ENCODE measurements at places on chromosomes 12 and 14. TPM values are rescaled to one million over a fixed set of nuclear protein-coding genes. Genes with fewer than 3 reads are reported as not detected.

DNA sequence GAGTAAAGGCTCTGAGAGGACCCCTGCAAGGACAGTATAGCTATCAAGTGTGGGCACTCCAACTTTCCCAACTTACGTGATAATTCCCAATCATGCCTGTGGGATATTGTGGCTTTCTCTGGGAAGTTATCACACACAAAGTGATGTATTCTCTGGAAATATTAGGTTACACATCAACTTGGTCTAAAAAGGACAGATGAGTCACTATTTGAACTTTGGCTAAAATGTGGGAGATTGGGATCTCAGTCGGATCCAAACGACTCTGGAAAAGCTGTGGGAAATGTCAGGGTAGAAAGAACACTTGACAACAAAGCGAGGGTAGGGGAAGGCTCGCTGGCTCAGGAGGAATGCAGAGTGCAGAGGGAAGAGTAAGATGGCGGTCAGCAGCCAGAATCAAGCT lies 1048.9 kb downstream of the BCL11B start:
- DNase-seq = no peak
- no peak overlapping the region for H3K4me3 ChIP-seq
- no peaks in the 10 kb centered on the region for H3K27me3 ChIP-seq
- peaks cover 70% of the 10 kb centered on the region for H3K4me1 ChIP-seq

GRCh38 chr14:101820283-101820798 lies 58.8 kb downstream of the PPP2R5C start:
- H3K27ac ChIP-seq = peak overlapping the region; percentile 99
- H3K4me3 ChIP-seq = peak overlapping the region; percentile 53
- DNase-seq = no peak
- peaks cover 80% of the 10 kb centered on the region for H3K4me1 ChIP-seq
- H3K36me3 ChIP-seq = peaks cover 15% of the 10 kb centered on the region

DNA sequence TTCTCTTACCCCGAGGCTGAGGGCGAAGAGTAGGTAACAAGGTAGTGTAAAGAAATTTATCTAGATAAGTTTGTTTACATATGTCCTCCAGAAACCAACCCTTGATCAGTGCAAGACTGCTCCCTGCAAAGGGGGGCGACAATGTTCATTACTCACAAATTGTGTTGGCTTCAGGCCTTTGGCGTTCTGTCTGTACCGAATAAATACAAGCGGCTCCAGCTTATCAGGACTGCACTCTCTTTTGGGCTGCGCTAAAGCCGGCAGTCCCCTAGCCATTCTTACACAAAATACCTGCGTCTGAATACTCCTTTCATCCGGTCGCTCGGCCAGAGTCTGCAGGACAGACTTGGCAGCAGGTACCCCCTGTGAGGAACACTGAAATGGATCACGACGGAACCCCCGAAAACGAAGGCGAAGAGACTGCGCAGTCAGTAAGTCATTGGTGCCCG lies 116.4 kb downstream of the PPHLN1 start:
- H3K36me3 ChIP-seq = peaks cover 55% of the 10 kb centered on the region
- no peak for DNase-seq
- H3K4me3 ChIP-seq = no peak overlapping the region
- no peaks in the 10 kb centered on the region for H3K4me1 ChIP-seq
- no peak overlapping the region for H3K27ac ChIP-seq

DNA sequence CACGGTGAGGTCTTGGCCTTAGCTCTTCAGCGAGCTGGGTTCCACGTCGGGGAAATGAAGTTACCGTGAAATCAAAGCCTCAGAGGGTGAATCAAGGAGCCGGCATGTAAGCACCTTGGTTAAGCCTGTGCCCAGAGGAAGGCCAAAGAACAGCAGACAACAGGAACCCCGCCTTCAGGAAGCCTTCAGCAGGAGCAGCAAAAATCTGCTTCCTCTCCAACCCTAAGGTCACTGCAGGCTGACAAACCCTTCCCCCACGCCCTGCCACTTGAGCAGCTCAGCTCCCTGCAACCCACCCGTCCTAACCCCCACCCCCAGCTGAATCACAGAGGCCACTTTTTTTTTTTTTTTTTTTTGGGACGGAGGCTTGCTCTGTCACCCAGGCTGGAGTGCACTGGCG lies 72.9 kb upstream of the LTA4H start:
- peak overlapping the region; percentile 31 for H3K27ac ChIP-seq
- peak; percentile 15 for DNase-seq
- H3K4me1 ChIP-seq = peaks cover 21% of the 10 kb centered on the region
- H3K36me3 ChIP-seq = no peaks in the 10 kb centered on the region
- H3K4me3 ChIP-seq = peak overlapping the region; percentile 2
- no peaks in the 10 kb centered on the region for H3K27me3 ChIP-seq

DNA sequence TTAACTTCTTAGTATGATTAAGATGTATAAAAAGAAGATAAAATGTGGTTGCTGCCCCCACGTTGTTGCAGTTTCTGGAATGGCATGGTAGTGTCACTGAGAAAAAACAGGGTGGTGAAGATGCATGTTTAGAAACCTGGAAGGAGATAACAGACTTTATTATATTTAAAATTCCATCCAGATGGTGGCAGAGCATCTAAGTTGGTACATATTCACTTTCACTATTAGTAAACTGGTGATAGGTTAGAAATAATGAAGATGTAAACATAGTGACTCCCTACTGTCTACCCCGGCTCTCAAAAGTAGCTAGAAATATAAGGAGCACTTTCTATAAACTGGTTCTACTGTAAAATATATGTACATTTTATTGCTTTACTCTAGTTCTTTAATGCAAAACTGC lies 279.3 kb downstream of the NPAS3 start:
- DNase-seq = no peak
- H3K27me3 ChIP-seq = no peaks in the 10 kb centered on the region
- no peak overlapping the region for H3K4me3 ChIP-seq

- peaks cover 47% of the 10 kb centered on the region for H3K36me3 ChIP-seq
- H3K4me1 ChIP-seq = no peaks in the 10 kb centered on the region
- no peaks in the 10 kb centered on the region for H3K27me3 ChIP-seq
- DNase-seq = no peak
Observed at GRCh38 chr12:57254506-57255280, 3.7 kb upstream of the STAC3 start.

DNA sequence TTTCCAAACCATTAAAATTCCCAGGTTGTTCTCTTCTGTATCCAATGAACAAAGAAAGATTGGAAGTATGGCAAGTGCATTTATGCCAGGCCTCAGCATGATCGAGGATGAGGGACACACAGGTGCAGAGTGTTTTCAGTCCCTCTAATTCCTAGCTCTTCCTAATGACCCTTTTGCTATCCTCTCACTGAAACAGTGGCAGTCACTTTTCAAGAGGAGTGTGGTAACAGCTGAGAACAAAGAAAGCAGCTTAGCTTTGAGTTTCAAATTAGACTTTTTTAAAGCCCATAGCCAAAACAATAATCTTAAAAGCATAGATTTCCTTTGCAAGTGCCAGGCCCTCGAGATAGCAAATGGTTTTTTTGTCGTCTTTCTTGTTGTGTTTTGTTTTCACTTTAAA lies 110.8 kb downstream of the KCNH5 start:
- H3K27me3 ChIP-seq = no peaks in the 10 kb centered on the region
- H3K36me3 ChIP-seq = no peaks in the 10 kb centered on the region

GRCh38 chr12:90338365-90338764 lies 616.6 kb downstream of the CCER1 start:
- H3K36me3 ChIP-seq = no peaks in the 10 kb centered on the region
- no peak for DNase-seq
- peaks cover under 1% of the 10 kb centered on the region for H3K27me3 ChIP-seq
- H3K4me1 ChIP-seq = no peaks in the 10 kb centered on the region
- no peak overlapping the region for H3K27ac ChIP-seq
- no peak overlapping the region for H3K4me3 ChIP-seq

GRCh38 chr14:61472011-61472672 lies 150.8 kb downstream of the PRKCH start:
- H3K27ac ChIP-seq = peak overlapping the region; percentile 97
- no peaks in the 10 kb centered on the region for H3K27me3 ChIP-seq
- peak overlapping the region; percentile 46 for H3K4me3 ChIP-seq
- peaks cover 45% of the 10 kb centered on the region for H3K36me3 ChIP-seq

GRCh38 chr14:100092832-100093231 lies 27.6 kb downstream of the EVL start:
- H3K4me1 ChIP-seq = peaks cover 79% of the 10 kb centered on the region
- no peak overlapping the region for H3K4me3 ChIP-seq
- peaks cover 96% of the 10 kb centered on the region for H3K36me3 ChIP-seq
- peak overlapping the region; percentile 77 for H3K27ac ChIP-seq

DNA sequence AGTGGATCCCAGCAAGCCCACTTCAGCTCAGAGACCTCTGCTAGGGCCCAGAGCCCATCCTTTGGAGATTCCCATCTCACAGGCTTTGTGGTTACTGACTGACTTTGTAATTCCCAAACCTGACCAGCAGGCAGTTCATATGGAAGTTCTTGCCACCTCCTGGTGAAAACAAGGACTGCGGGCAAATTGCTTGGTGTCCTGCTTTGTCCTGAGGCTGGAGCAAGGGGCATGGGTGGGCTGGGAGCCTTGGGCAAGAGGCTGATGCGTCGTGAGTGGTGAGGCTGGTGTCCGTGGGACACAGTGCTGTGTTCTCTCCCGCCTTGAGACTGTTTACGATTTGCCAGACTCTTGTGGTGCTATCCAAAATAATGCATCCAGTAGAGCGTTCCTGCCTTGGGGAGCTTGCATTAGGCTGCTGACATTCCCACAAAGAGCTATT lies 91.0 kb downstream of the LRRC74A start:
- no peak for DNase-seq
- H3K27me3 ChIP-seq = no peaks in the 10 kb centered on the region
- H3K36me3 ChIP-seq = no peaks in the 10 kb centered on the region
- H3K4me3 ChIP-seq = no peak overlapping the region

- H3K4me1 ChIP-seq = no peaks in the 10 kb centered on the region
- H3K27me3 ChIP-seq = no peaks in the 10 kb centered on the region
- no peak overlapping the region for H3K4me3 ChIP-seq
- no peaks in the 10 kb centered on the region for H3K36me3 ChIP-seq
- no peak overlapping the region for H3K27ac ChIP-seq
Observed at GRCh38 chr12:16027002-16027401, 115.9 kb downstream of the DERA start.

DNA sequence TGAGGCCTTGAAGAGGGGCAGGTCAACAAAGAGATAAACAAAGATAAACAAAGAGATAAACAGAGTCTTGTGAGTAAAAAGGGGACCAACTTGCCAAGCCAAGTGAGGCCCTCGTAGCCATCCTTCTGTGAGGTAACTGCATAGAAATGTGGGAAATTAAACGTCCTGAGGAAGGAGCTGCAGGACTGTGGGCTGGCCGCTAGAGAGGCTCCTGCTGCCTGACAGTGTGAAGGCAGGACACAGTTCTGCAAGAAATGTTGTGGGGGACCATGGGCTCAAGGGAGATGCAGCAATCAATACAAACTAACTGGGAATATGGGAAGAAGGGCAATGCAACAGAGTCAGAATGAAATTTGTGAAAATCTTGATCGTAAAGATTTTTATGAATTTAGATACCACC lies 91.9 kb downstream of the SLC8A3 start:
- H3K4me3 ChIP-seq = no peak overlapping the region
- no peaks in the 10 kb centered on the region for H3K36me3 ChIP-seq
- DNase-seq = no peak
- H3K27ac ChIP-seq = no peak overlapping the region

GRCh38 chr12:212415-212714 lies 1.6 kb downstream of the SLC6A12 start:
- no peak overlapping the region for H3K27ac ChIP-seq
- H3K36me3 ChIP-seq = no peaks in the 10 kb centered on the region
- H3K4me1 ChIP-seq = no peaks in the 10 kb centered on the region
- H3K4me3 ChIP-seq = no peak overlapping the region
- H3K27me3 ChIP-seq = peaks cover 17% of the 10 kb centered on the region

DNA sequence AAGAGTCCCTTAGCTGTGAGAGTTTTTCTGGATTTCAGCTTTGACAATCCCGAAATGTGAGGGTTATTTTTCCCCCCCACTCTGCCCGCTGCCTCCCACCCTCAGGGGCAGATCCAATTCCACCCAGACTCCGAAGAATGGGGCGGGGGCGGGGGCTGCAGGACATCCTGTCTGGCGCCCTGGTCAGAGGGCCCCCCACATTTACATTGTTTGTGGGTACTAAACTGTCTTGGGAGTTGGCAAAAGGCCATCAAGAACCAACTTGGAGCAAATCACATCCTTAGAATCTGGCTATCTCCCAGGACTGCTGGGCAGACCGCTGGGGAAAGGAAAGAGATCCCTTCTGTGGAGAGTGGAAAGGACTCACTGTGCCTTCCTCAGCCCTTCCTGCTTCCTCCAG lies 2.4 kb downstream of the EMP1 start:
- DNase-seq = no peak
- no peaks in the 10 kb centered on the region for H3K27me3 ChIP-seq
- no peaks in the 10 kb centered on the region for H3K36me3 ChIP-seq
- no peak overlapping the region for H3K4me3 ChIP-seq
- H3K4me1 ChIP-seq = peaks cover 18% of the 10 kb centered on the region

Gene SLC25A47
- total RNA-seq = not detected

Gene A2M
- total RNA-seq = not detected

Gene RNASE1
- not detected for total RNA-seq

Gene ARMH4
- total RNA-seq = not detected

Gene SYNDIG1L
- total RNA-seq = not detected

Gene GRIN2B
- not detected for total RNA-seq

Gene BMAL2
- total RNA-seq = 0.16 TPM

Gene SLC17A8
- not detected for total RNA-seq

Gene RAD51AP1
- 0.45 TPM for total RNA-seq

Gene VIPAS39
- 7.6 TPM for total RNA-seq

Gene TAS2R8
- total RNA-seq = not detected

All from CD4-positive, alpha-beta T cell (primary cell).